ENCODE measurements at places on chromosomes 4 and X.

- no peak for DNase-seq
Measured at GRCh38 chrX:50827996-50828395, 14.0 kb upstream of the SHROOM4 start.

- DNase-seq: no peak
Measured at GRCh38 chr4:80475798-80476197, 140.3 kb downstream of the CFAP299 start.

DNA sequence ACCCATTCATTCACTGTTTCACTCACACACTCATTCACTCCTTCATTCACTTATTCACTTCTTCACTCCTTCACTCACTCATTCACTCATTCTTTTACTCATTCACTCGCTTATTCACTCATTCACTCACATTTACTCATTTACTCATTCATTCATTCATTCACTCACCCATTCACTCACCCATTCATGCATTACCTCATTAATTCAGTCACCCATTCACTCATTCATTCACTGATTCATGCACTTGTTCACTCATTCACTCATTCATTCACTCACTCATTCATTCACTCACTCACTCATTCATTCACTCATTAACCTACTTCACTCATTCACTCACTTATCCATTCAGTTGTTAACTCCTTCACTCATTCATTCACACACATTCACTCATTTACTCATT lies 70.8 kb downstream of the STK32B start:
- no peak for DNase-seq

DNA sequence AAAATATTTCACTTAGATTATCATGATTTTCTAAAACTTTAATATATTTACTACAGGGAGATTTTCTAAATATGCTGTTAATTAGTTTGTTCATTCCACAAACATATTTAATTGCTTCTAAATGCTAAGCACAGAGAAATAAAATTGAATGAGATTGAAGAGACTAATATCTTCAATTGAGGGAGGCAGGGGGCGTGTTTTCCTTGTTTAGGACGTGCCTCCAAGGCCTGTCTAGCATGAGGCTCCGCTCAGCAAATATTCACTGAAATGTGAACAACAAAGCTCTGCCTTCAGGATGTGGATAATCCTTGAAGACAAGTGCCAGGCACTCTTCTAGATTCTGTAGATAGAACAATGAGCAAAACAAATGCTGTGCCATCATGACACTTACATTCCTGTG lies 98.1 kb downstream of the TSPAN5 start:
- DNase-seq: no peak

DNA sequence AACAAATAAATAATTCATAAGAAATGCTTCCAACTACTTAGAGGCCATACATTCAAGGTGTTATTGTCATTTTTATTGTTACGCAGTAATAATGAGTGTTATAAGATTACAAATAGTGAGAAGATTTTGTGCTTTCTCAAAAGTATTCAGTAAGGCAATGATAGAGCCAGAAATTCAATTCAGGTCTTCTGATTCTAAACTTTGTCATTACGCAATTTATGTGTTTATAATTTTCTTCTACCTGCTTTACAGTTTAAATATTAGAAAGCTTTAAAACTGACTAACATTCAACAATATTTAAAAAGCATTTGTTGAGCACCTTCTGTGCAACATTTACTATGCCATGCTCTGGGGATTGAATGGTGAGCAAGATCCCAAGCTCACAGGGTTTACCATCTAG lies 183.4 kb upstream of the ETNPPL start:
- DNase-seq: no peak

DNA sequence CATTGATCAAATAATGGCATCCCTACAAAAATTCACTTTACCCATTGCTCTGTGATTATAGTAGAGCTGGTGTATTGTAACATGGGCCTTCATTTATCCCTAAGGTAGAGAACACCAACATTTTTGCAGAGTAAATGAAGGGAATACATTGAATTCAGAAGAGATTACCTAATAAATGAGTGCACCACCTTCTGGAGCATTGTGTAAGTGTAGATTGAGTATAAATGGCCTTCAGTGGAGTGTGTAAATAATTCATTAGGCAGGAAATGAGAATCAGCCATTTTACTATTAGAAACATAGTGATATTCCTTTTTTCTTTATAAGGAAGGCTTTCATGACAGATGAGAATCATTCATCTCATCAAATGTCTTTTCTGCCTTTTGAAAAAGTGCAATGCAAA lies 155.8 kb downstream of the FAM47B start:
- no peak for DNase-seq

GRCh38 chr4:6352031-6352692 lies 82.5 kb downstream of the WFS1 start:
- DNase-seq: no peak

DNA sequence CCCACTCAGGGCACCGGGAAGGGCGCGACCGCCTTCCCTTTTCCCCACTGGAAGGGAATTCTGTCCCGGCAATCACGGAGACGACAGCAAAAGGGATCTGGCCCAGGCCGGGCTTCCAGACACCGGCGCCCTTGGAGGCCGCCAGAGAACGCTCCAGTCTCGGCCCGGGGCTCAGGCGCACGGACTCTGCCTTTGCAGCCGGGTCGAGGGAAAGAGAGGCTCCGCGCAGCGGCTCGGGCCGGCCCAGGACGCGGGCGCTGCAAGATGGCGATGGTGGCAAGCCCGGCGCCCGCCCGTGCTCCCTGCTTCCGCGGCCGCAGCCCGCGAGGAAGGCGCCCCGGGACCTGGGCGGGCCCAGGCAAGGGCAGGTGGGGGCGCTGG lies 1.1 kb downstream of the CTBP1 start:
- DNase-seq: no peak

- no peak for DNase-seq
Measured at GRCh38 chr4:105458001-105458400, 15.9 kb downstream of the PPA2 start.

DNA sequence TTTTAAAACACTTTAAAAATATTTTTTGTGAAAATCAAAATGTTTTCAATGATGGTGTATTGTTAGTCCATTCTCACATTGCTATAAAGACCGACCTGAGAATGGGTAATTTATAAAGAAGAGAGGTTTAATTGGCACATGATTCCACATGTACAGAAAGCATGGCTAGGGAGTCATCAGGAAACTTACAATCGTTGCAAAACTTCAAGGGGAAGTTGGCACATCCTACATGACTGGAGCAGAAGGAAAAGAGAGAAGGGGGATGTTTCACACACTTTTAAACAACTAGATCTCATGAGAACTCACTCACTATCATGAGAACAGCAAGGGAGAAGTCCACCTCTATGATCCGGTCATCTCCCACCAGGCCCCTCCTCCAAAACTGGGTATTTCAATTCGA lies 110.7 kb downstream of the TMEM47 start:
- DNase-seq: no peak

DNA sequence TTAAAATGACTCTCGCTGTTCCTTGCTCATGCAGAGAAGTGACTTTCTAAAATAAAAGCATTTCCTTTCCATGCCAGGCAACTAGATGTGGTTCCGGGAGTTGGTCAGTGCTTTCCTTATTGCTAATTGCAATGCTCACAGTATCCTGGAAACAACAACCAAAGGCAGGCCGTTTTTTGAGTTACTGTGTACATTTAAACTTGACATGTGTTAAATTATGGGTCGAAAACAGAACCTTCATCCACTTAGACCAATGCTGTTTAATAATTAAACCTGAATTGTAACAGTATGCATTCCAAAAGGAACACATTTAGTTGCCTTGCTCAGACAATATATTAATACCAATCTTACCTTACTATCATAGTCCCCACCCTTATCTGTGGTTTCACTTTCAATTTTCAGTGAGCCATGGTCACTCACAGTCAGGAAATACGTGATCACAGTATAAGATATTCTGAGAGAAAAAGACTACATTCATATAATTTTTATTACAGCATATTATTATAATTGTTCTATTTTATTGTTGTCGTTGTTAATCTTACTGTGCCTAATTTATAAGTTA lies 102.6 kb downstream of the HS6ST2 start:
- no peak for DNase-seq

- DNase-seq: peak; percentile 49
Measured at GRCh38 chrX:151359931-151360871, 36.8 kb upstream of the VMA21 start.

DNA sequence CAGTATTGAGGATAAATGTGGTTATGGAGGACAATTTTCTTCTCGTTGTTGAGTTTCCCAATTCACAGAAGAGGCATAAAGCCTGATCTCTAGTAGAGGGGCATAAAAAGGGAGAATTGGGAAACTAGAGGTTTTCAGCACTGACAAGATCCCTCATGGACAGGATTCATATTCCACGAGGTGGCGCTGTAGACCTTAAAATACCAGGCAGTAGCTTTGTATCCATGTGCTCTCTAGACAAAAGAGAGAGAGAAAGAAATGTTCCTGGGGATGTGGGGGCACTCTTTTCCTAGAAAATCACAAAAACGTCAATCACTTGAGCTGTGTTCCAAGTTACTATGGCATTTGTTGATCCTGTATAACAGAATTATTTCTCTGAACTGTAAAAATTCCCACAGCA lies 128.3 kb downstream of the MAGEE1 start:
- DNase-seq: no peak

DNA sequence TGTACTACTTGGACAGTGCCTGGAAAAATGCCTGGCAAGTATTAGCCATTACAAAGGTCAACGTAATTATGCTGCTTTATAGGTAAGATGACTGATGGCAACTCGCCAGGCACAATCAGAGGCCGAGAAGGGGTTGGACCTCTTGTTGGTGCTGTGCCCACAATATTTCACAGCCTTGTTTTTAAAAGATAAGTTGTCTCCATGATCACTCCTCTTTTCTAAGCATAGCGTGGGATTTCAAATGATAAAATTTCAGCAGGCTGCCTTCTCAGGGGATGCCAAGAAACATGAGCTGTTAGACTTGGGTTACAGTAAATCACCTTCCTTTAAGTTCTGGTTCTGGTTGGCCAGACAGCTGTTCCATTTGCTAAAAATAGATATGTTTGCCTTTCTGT lies 26.9 kb downstream of the HOPX start:
- no peak for DNase-seq

Data from activated T-cell treated with anti-CD3 and anti-CD28 coated beads, Interleukin-2, amount 50 U/mL, for 1 hour (primary cell).